ENCODE measurements at places on chromosomes 11 and 22.

- DNase-seq = no peak
Observed at GRCh38 chr22:22663861-22664800, 19.7 kb downstream of the GGTLC2 start.

GRCh38 chr11:68750195-68751003, 921 bp downstream of the TESMIN start:
- peak; percentile 44 for DNase-seq

DNA sequence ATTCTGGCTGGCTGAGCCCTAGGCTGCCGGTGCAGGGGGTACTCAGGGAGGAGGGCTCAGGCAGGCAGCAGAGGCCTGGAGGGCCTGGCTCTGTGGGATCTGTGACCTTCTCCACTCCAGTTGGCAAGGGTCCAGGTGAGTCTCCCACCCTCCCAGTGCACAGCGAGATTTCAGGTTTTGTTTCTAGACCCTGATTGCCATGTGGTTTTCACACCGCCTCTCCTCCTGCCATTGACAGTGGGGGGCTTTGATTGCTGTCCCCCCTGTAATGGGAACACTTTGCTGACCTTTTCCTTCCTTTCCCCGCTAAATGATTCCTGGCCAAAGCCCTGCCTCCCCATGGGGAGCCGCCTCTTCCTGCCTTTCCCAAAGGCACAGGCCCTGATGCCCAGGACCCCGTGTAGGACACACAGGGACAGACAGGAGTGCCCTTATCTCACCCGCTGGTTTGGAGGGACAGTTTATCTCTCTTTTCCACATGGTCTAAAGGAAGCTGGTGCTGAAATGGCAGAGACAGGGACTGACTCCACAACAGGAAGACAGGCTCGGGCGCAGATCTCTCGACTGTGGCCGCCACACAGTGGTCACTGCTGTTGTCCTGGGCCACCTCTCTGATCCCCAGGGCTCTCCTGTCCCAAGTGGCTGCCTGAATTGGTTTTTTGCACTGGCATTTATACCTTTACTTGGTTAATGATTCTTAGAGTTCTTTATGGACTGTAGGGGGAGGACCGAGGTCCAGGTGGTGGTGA, 43.4 kb downstream of the BCR start:
- DNase-seq = no peak

GRCh38 chr22:38305471-38306448, 11.5 kb downstream of the CSNK1E start:
- no peak for DNase-seq

DNA sequence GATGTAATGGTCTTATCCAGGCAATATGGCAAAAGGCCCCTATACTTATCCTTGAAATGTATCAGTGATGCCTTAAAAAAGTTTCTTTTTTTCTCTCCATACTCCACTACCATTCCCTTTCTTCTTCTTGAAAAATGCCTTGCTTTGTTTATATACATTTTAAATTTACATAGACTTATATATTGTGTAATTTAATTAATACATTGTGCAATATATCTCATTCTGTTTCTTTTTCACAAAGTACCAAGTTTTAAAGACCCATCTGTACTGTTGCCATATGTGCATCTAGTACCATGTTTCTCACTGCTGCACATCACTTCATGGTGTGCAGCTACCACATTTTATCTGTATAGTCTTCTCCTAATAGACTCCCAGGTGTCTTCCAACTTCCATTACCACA, 7.5 kb downstream of the MMP8 start:
- DNase-seq = no peak

DNA sequence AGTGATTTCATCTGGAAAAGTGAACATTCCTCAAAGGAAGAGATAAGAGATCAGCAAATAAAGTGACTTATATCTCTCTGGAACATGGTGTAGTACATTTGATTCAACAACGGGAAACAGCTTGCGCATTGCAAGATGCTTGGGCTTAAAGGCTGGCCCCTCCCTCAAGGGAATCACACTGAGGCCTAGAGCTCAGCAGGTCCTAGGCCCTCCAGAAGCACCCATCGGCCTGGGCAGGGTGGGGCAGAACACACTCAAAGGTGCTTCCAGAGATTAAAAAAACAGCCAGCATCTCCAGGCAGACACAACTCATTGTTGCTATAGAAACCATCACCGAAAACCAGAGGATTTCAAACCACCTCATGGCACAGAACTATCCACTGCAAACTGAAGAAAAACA, 69.0 kb upstream of the ARFGAP3 start:
- DNase-seq = no peak

GRCh38 chr11:119116235-119116594, 5.2 kb upstream of the HINFP start:
- no peak for DNase-seq

Measured in activated CD8-positive, alpha-beta memory T cell treated with anti-CD3 and anti-CD28 coated beads, Interleukin-2, amount 10 ng/mL, durations not matched to agents 7 days and 5 days (primary cell).